Muscle of arm (tissue), 14 donors: ENCODE measurements at places on chromosomes 7 and 10. TPM values are rescaled to one million over a fixed set of nuclear protein-coding genes. Genes with fewer than 3 reads are reported as not detected.

DNA sequence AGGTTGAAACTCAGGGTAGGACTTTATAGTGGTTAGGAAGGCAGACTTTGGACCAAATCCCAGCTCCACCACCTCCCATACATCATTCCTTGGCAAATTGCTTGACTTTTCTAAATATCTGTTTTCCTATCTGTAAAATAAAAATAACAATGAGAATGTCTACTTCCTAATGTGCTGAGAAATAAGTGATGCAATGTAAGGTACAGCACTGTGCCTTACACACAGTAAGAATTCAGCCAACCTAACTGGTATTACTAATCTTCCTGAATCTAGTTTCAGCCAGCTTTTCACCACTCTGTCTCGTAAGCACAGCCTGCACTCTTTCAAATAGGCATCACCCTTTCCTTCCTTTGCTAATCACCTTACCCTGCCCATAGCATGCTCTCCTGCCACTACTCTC is 9.7 kb downstream of the PRLHR start:
- DNase-seq, result no peak

STAM gene
- not detected for polyA plus RNA-seq

GIMAP7 gene
- polyA plus RNA-seq, result 12.1 TPM

- no peak for DNase-seq
Observed at GRCh38 chr10:128568990-128569945, 443.0 kb upstream of the MKI67 start.

GTF2IRD1 gene
- polyA plus RNA-seq, result 41.1 TPM

GRCh38 chr7:27922907-27923641 is 183.1 kb downstream of the TAX1BP1 start:
- DNase-seq, result peak; percentile 41
